BE2C (cell line): ENCODE measurements at places on chromosomes 2 and 18.

GRCh38 chr2:69141061-69141460, 128.1 kb downstream of the ANTXR1 start:
- DNase-seq: peak; percentile 13

GRCh38 chr2:123695426-123695825, 329.7 kb upstream of the CNTNAP5 start:
- no peak for DNase-seq

GRCh38 chr2:24400207-24400907, 40.0 kb upstream of the ITSN2 start:
- DNase-seq: no peak

GRCh38 chr2:14199040-14199439, 433.5 kb upstream of the LRATD1 start:
- no peak for DNase-seq

DNA sequence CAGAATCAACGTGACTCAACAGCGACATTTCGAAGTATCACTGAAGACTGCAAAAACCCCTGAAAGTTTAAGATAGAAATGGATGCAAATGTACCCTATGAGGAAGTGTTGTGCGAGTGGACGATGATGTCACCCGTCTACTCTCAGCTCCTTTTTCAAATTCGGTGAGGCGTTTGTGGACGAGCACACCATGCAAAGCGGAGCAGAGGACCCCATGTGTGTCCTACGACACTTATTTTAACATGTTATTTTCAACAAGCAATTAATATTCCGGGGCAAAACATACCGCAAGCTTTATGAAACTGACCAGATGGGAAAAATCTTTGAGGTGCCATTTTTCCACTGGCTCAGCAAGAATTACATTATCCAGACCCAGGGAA, 2.0 kb downstream of the PXDN start:
- no peak for DNase-seq

DNA sequence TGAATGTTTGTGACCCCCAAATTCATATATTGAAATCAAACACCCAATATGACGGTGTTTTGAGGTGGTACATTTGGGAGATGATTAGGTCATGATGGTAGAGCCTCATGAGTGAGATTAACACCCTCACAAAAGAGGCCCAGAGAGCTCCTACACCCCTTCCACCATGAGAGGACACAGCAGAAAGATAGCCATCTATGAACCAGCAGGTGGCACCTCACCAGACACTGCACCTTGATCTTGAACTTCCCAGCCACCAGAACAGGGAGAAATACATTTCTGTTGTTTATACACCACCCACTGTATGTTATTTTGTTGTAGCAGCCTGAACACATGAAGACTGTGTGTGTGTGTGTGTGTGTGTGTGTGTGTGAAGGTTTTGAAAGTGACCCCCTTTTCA, 58.1 kb downstream of the ST3GAL5 start:
- no peak for DNase-seq

DNA sequence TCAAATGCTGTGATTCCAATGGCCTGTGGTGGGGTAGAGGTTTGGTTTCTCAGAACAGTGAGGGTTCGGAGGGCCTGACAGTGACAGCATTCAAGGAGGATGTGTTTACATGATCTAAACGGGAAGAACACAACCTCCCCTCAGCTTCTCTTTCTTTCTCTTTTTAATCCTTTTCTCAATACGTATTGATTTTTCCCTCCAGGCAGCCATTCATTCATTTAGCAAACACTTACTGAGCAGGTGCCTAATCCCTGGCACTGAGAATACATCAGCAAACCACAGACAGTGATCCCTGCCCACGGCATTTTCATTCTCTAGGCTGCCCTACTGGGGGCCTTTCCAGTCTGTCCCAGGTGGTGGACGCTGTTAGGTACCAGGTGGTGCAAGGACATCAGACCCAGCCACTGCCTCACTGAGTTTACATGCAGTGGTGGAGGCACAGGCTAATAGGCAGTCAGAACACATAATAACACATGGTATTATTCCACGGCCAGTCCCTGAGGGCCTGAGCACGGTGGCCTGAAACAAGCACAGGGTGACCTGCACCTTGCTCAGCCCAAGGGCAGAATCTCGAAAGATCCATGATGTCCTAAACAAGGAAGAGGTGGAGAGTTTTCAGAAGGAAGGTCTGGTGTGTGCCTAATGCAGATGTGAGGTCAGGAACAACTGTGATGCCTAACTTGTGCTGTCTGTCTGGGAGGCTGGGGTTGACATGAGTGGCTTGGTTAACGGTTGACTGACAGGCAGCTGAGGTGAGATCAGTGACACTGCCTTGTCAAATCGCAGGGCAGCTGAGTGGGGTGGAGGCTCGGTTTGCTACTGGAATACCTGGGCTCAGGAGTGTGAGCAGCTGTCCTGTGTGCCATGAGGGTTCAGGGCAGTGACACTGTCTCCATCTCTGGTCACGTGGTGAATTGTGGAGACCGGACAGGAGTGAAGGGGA, 785.5 kb upstream of the HS6ST1 start:
- no peak for DNase-seq

DNA sequence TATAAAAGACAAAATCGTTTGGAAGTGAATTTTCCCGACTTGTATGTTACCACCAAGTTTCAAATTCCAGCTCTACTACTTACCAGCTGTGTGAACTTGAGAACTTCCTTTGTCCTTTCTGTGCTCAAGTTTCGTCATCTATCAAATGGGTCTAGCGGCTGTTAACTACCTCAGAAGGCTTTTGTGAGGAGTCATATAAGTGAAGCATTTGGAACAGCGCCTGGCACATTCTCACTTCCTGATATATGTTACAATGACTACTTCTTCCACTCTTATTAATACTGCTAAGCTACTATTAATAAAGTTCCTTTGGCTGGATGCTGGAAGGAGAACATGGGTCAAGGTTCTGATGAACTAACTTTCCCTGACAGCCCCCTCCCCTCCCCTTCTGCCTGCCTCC, 104.5 kb downstream of the MEIS1 start:
- no peak for DNase-seq

GRCh38 chr2:165007161-165007744, 51.9 kb upstream of the SLC38A11 start:
- DNase-seq: no peak

DNA sequence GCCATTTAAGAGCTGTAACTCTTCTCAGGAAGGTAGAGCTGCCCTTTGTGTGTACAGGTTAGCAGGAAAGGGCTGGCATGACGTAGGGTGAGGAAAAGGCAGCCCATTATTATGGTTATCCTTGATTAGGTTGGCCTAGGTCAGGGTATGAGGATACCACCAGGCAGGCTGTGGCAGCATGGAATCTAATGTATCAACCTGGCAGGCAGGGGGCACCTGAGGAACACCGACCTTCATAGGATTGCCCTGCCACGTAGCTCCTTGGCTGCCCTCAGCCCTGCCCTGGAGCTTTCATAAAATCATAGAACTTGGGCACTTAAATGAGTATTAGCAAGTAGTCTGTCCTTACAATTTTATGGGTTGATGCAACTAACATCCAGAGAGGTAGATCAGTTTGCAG, 261.6 kb downstream of the LTBP1 start:
- DNase-seq: no peak

DNA sequence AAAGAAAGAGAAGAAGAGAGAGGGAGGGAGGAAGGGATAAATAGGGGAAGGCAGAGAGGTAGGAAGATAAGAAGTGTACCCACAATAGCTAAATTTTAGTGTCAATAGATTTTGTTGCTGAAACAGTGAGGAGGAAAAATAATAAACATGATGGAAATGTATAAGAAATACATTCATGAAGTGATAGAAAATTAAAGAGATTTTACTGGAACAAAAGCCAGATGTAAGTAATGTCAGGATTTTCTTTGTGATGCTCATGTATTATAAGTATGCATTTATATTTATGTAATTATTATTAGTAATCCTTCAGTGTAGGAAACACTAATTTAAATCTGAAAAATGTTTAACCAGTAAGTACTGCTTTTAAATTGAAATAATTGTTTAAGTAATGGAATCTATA, 1125.2 kb upstream of the FANCL start:
- no peak for DNase-seq

GRCh38 chr2:25825238-25825637, 53.0 kb downstream of the ASXL2 start:
- no peak for DNase-seq

DNA sequence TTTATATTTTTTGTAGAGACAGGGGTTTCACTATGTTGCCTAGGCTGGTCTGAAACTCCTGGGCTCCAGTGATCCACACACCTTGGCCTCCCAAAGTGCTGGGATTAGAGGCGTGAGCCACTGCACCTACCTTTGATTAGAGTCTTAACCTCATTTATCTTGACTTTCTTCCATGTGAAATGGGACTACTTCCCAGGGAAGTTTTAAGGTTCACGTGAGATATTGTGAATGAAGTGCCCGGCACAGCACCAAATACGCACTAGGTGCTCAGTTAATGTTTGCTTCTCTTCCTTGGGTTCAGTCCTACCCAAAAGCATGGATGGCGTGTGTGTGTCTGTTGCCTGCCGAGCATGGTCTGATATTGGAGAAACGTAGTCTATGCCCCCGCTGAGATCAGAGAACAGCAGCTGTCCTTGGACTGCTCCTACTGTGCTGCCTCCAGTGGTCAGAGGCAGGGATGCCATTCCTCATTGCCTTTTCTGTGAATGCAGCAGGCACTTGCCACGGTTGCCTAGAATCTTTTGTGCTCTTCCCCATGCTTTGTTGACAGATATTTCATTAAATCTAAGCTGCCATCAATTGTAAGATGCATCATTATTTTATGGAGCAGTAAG, 12.3 kb upstream of the TFCP2L1 start:
- DNase-seq: peak; percentile 48

DNA sequence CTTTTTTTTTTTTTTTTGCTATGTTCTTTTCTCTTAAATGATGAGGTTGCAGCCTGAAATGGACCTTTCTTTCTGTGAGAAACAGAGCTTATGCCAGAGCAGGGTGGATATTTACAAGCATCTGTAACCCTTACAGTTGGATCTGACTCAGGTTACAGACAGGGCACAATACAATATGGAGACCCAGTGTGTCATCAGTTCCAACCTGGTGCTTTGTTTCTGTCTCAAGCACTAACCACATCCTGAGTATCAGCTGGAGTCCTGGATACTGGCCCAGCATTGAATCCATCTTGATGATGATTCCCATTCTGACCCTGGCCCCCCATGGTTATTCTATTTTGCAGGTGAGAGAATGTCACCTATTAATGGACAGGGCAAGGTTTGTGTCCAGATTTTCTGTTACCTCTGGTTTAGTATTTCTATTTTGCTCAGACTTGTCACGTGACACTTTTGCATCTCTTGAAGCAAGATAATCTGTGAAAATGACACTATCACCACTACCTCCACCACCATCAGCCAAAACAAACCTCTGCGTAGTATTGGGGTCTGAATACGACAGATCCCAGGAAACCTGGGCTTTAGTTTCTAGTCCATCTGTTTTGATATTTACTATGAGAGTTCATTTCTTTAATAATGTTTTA, 174.0 kb downstream of the CCDC85A start:
- no peak for DNase-seq

DNA sequence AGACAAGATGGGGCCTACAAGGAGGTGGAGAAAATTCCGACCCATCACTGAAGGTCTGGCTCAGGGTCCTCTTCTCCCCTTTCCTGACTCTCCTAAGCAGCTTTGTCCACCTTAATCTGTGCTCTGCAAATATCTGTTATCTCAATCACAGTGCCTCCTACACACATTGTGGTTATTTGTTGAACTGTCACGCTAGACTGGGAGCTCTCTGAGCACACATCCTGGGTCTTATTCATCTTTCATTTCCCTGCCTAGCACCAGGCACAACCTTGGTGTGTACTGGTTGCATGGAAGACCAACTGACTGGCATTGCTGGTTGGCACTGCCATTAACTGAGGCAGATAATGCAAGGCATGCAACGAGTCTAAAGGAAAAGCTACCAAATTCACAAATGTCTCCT, 122.9 kb upstream of the ST6GAL2 start:
- no peak for DNase-seq

- DNase-seq: no peak
Observed at GRCh38 chr2:200286578-200286977, 19.9 kb upstream of the SPATS2L start.

DNA sequence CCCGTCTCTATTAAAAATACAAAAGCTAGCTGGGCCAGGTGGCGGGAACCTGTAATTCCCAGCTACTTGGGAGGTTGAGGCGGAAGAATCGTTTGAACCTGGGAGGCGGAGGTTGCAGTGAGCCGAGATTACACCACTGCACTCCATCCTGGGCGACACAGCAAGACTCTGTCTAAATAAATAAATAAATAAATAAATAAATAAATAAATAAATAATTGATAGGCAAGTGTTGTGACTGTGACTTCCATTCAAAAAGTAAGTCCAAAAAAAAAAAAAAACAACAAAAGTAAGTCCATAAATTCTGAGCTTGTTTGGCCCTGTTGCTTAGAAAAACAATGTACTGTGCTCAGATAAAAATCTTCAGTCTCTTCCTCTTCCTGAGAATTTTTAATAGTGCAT, 2.2 kb downstream of the STON1 start:
- DNase-seq: no peak

- DNase-seq: no peak
Observed at GRCh38 chr18:46239549-46239948, 135.4 kb downstream of the HAUS1 start.

- DNase-seq: no peak
Observed at GRCh38 chr2:241546771-241547498, 11.6 kb upstream of the BOK start.

- no peak for DNase-seq
Observed at GRCh38 chr2:196956069-196956468, 29.6 kb upstream of the PGAP1 start.
